ENCODE measurements at places on chromosomes 11 and 22.
A peak's percentile ranks its signal among the peaks of the same experiment; 100 is the strongest.

- DNase-seq, result no peak
These were observed 29.2 kb upstream of the PGM2L1 start for GRCh38 chr11:74427384-74427886.

DNA sequence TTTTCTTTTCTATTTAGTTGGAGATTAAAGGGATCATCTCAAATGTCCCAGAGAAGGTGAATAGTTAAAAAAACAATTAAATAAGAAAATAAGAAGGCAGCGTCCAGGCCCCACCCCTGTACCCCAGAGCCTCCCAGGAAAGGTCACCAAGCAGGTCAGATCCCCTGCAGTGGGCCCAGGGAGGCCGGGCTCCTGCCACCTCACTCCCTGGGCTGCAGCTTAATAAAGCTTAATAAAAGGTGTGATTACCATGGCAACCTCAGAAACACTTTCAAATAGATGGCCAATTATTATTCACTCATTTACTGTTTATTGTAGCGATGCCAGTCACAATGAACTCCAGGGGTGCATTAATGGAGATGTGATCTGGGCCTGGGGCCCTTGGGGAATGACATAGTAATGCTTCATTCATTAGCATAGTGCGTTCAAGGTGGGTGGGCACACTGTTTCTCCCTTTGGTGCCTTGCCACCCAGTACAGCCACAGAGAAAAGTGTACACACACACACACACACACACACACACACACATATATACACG, 386.2 kb downstream of the CADM1 start:
- no peak for DNase-seq

DNA sequence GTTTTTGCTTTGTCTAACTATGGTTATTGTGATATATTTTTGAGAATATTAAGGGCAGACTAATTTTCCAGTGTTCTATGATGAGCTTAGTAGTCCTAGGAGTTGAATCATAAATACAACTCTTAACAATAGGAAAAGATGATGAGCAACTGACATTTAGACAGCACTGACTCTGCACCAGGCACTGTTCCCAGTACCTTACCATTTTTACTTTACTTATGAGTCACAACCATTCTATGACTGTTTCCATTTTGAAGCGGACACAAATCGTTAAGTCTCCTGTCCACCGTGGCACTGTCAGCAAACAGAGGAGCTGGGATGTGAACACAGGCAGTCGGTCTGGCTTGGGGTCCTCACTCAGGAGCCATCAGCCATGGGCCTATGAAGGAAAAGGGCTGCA, 3.4 kb upstream of the SCGB2A2 start:
- peak; percentile 81 for DNase-seq

DNA sequence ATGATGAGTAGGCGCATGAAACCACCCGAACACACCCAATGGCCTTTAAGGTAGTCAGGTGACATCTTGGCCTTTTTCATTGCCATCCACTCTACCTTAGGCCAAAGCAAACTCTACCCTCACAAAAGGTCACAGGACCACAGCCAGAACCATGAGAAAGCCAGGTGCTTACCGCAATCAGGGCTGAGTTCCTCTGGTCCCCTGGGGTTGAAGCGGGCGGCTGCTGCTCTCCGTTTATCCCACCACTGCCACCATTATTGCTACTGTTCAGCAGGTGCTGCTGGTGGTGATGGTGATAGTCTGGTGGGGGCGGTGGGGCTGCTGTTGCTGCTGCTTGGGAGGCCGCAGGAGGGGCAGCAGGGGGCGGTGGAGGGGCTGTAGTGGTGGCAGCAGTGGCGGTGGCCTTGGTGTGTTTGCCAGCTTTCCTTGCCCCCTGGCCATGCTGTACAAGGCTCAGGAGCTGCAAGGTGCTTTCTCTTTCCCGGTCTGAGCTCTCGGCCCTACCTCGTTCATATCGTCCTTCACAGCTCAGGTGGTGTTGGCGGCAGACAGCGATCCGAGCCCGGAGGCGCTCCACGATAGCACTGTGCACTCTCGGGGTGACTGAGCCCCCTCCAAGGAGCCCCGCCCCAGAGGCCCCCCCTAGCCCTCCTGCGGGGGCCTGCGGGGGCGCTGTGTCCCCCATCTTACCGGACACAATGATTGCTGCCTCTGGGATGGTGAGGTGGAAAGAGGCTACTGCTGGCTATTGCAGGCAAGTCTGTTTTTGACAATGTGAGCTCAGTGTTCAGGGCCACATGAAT, 1.6 kb downstream of the MAML2 start:
- peak; percentile 36 for DNase-seq

- DNase-seq, result no peak
These were observed 27.7 kb upstream of the CHRM1 start for GRCh38 chr11:62948765-62949320.

- no peak for DNase-seq
These were observed 117.3 kb downstream of the TTC28 start for GRCh38 chr22:28562324-28562723.

DNA sequence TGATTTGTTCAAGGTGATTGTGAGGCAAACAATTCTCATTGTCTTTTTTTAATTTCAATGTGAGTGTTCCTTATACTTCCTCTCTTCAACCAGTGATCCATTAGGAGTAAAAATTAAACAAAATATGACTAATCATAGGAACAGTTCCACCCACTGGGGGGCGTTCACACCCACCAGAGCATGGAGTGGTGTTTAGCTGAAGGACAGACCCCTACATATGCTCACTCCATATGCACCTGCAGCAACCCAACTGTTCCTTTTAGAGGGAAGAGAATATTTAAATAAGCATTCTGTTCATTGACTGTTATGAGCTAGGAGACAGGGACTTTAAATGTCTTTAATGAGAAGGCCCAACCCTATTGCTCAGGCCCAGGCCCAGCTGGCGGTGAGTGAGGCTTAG, 78.7 kb upstream of the DRD2 start:
- no peak for DNase-seq

GRCh38 chr11:86800960-86801272, 574 bp downstream of the PRSS23 start:
- no peak for DNase-seq

DNA sequence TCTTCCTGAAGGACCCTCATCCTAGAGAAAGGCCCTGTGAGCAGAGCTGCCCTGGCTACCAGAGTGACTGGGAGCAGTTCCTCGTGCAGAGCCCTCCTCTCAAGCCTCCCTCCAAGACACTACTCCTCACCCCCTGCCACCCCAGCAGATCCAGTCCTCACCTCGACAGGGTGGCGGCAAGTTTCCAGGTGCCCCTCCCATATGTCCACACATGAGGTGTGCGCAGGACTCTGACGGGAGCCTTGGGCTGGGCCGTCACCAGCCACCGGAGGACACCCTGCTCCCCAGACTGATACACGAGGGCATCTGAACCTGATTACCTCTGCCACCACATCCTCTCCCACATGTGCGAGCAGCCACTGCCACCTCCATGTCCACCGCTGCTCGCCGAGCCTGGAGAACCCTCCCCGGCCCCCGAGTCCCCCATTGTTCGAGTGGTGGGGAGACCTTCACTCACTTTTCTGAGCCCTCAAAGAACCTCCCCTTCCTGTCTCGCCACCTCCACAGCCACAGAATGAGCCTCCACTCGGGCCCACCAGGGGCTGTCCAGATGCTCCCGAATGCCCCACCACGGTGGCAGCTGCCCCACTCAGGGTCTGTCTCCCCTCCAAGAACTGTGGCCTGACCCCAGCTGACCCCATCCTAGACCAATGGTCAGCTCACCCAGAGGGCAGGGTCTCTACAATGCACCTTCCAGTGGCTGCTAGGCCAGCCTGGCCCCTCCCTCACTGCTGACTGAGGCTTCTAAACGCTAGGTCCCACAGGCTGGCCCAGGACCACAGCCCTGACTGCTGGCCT, 62.5 kb downstream of the DGCR2 start:
- DNase-seq, result no peak

GRCh38 chr11:112200252-112200651, 24.9 kb downstream of the BCO2 start:
- no peak for DNase-seq

DNA sequence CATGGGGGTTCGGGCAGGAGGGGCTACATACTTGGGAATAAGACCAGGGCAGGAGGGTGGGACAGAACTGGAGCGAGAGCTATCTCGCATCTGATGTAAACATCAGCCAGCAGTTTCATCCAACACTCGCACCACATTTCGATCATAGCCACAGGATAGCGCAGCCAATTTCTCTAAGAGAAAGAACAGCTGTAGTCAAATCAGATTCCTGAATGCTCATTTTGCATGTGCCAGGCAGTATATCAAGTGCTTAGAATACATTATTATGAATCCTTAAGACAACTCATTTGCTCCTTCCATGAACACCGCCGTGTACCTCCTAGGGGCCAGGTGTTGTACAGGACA, 14.5 kb downstream of the DGCR2 start:
- DNase-seq, result no peak

GRCh38 chr22:25540166-25540907, 24.1 kb upstream of the GRK3 start:
- no peak for DNase-seq

- DNase-seq, result no peak
These were observed 157.0 kb downstream of the BRD1 start for GRCh38 chr22:49670456-49671330.

- DNase-seq, result no peak
These were observed 107.4 kb downstream of the CACNA1I start for GRCh38 chr22:39677967-39678366.

GRCh38 chr11:74636630-74637184, 44.3 kb downstream of the POLD3 start:
- DNase-seq, result peak; percentile 65

GRCh38 chr22:33897448-33897835, 22.8 kb downstream of the LARGE1 start:
- DNase-seq, result no peak

- no peak for DNase-seq
These were observed 537.4 kb upstream of the CCDC90B start for GRCh38 chr11:83823461-83824025.

DNA sequence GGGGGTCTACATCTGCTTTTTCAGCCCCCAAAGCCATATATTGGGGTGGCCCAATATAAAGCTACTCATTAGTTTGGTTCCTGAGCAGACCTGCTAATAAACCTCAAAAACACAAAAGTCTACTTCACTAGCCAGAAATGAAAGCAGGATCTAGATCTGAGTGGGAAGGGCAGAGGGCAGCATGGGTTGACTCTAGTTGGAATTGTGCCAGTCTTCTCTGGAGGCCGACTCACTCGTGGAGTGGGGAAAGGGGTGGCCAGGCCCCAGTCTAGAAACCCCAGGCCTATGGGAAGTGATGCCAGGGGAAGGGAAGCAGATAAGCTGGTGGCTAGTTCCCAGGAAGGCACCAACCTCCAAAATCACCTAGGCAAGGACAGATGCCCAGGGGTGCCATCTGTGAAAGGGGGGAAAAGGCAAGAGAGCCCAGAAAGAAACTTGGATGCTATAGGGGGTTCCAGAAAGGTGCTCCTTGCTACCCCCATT, 5.3 kb downstream of the PATZ1 start:
- no peak for DNase-seq

DNA sequence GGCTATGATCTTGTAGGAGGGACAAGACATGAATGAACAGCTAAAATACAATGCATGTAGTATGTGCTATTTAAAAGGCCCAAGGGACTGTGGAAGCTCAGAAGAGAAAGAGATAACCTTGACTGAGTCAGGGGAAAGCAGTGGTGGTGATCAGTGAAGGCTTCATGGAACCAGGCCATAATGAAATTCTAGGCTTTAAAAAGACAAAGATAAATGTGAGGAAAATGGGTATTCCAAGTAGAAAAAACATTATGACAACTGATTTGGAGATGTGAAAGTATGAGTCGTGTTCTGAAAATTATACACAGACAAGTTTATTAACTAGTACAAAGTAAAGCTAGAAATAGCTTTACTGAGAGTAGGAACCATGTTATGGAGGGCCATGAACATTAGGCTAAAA, 189.8 kb downstream of the SOX6 start:
- DNase-seq, result no peak

- DNase-seq, result no peak
These were observed 371 bp downstream of the SMCO4 start for GRCh38 chr11:93542811-93543229.

DNA sequence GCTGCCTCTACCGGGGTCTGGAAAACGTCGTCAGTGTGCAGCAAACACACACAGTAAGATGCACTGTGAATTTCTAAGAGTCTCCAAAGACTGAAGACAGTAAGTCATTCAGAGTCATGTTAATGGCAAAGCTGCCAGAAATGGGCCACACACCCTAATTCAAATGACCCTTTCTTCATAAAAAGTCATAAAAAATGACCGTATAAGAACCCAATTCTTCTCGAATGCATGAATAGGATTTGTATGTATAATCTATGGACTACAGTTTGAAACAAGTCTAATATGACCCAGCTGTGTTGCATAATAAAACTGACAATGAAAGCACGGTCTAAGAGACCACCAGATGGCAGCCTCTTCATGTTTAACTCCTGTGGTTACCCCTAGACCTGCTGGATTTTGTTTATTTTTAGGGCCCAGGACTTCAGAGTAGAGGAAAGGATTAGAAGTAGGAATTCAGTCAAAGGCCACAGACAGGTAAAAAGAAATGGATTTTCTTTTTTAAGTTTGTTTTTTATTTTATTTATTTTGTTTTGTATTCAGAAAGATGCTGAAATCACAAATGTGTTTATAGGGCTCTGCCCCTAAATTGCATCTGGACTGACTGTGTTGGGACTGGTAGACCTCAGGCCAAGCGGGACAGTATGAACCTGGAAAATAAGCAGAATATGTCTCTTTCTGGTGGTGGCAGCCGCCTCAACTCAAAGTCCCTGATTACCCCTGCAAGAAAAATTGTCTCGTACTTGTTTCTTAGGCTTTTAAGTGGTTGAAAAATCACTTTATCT, 32.1 kb upstream of the SLC5A12 start:
- DNase-seq, result peak; percentile 73

- no peak for DNase-seq
These were observed 296.7 kb upstream of the SYN3 start for GRCh38 chr22:33354928-33355327.

GRCh38 chr22:48098243-48098920, 1335.9 kb downstream of the TBC1D22A start:
- DNase-seq, result no peak

DNA sequence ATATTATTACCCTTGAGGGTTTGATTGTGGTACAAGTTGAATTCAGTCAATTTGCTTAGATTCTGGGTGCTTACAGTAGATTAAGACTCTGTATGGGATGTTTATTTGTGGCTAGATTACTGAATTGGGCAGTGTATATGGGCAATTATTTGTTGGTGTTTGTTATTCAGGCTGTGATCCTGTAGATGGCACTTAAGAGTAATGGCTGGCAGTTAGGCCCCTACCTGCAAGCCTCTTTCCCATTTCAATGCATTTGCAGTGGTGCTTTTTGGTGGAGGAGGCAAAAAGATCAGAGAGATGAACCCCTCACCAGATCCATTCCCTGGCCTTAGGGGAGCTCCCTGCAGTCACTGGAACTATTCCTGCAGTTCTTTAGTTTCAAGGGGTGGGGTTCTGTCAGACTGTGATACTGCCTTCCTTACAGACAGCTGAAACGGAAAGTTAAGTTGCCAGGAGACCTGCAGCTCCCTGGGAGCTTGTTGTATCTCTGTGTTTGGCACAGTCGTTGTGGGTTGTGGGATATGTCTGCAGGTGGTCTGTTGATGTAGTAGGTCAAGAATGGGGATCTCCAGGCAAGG, 199.5 kb downstream of the AASDHPPT start:
- peak; percentile 5 for DNase-seq

Data from RKO (cell line).